ENCODE measurements at places on chromosomes 1 and 21.

- no peak for DNase-seq
These were observed 179.3 kb downstream of the VAV3 start for GRCh38 chr1:107785496-107786202.

GRCh38 chr1:201964261-201964660, 9.0 kb downstream of the TIMM17A start:
- DNase-seq = no peak

- DNase-seq = no peak
These were observed 43.1 kb upstream of the EXOSC10 start for GRCh38 chr1:11142618-11143391.

DNA sequence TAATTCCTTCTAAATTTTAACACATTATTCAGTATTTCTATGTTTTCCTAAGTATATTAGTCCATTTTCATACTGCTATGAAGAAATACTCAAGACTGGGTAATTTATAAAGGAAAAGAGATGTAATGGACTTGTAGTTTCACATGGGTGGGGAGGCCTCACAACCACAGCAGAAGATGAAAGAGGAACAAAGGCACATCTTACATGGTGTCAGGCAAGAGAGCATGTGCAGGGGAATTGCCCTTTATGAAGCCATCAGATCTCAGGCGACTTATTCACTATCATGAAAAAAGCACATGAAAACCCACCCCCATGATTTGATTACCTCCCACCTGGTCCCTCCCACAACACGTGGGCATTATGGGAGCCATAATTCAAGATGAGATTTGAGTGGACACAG, 15.6 kb downstream of the GBP5 start:
- DNase-seq = no peak

GRCh38 chr1:109466452-109467300, at the start of gene SYPL2:
Gene SYPL2, plus strand, starts transcription at chr1:109466546. Its CDS starts 298 bp downstream, at chr1:109466844.
- no peak for DNase-seq

- no peak for DNase-seq
These were observed 10.1 kb downstream of the CCDC27 start for GRCh38 chr1:3762151-3762872.

DNA sequence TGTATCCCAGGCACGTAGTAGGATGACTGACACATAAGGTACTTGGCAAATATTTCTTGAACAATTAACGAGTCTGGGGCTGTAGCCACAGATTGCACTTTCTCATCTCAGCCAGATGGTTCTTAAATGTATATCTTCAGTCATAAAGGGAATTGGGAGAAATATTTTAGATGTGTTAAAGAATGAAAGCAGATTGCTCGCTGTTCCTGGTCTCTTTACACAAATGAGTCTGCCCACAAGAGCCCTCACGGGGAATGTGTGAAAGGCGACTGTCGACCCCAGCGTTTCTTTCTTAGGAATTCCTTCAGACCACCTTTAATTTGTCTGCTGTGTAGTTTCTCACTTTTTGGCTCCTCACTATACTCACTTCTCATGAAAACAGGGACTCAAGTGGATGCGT, 725 bp downstream of the MT1HL1 start:
- no peak for DNase-seq

- DNase-seq = no peak
These were observed 14.0 kb upstream of the SLC9C2 start for GRCh38 chr1:173616859-173617258.

GRCh38 chr1:94992161-94992560, 65.3 kb upstream of the CNN3 start:
- no peak for DNase-seq

GRCh38 chr1:153959454-153959853, 1.0 kb upstream of the CRTC2 start:
- DNase-seq = no peak

- DNase-seq = no peak
These were observed 14.2 kb downstream of the BLACAT1 start for GRCh38 chr1:205441716-205442050.

GRCh38 chr1:199687321-199687720, 340.2 kb upstream of the NR5A2 start:
- DNase-seq = no peak

DNA sequence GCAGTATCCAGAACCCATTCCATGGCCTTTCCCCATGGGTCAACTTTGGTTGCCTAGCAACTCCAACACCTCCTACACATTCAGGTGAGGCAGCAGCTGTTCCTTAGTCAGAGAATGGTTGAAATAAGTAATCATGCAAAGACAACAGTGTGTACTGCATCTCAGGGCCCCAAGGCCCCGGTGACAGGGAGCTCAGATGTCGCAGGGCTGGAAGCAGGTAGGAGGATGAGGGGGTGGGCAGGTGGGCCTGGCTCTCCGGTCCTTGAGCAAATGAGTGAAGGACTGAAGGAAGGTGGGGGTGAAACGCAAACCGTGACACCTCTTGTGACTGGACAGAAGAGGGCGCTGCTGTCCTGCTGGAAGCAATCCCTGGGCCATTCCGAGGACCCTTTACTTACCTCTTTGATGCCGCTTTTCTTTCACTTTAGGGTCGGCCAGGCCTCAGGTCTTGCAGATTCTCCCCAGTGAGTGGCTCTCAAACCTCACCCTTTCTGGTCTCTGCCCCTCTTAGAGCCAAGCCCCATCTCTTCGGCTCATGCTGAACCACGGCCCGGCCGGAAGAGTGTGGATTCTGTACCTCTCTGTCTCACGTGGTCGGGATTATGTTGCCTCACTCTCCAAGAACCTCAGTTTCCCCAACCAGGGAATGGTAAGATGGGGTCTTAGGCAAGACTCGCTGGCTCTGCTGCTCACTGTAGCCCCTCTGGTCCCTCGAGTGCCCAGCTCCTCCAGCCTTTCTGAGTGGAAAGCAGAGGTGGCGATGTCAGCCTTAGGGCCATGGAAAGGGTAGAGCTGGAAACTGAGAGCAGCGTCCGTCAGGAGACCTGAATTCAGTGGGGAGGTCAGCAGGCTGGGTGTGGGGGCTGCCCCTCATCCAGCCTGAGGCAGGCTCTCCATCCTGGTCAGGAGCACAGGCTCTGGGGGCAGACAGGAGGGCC, 5.6 kb upstream of the KCNA10 start:
- peak; percentile 24 for DNase-seq

DNA sequence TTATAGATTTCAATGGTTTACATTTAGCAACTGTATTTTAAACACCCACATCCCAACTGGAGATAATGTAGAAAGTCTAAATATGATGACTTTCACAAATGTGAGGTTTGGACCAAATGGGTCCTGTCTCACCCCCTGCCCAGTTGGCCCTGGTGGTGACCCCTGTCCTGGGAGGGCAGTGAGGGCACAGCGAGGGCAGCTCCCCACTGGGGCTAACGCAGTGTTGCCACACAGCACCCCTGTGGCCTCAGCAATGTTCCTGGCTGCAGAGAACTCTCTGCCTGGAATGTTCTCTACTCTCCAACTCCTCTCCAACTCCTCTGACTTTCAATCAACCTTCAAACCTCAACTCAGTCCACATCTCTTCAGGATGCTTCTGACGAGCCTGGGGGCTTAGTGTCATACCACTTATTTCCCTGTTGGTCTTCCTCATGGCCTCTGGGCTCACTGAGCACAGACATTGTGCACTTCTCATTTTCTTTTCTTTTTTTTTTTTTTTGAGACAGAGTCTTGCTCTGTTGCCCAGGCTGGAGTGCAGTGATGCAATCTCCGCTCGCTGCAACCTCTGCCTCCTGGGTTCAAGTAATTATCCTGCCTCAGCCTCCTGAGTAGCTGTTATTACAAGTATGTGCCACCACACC, 25.8 kb downstream of the KCNA10 start:
- no peak for DNase-seq

DNA sequence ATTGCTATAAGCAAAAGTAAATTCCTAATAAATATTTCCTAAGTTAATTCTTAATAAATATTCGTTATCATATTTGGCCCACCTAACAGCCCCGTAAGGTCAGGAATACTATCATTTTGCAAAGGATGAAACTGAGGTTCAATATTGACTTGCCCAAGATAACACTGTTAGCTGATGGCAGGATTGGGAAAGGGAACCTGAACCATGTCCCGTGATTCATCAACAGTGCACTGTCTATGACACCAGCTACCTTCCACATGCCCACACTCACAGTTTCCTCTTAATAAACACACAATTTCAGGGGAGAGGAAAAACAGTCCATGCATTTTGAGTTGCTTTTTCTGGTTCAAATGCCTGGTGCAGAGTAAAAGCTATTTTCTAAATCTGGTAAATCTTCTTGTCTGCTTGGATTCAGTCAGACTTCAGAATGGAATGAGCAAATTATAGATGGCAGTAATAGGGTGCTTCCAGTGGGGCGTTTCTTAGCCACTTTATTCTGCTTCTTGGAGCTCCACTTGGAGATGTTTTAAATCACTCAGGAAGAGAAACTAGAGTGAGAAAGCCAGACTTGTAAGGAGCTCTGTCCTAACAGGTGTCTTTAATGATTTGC, 354.6 kb downstream of the PDE4B start:
- no peak for DNase-seq

- no peak for DNase-seq
These were observed 22.8 kb upstream of the C2CD2 start for GRCh38 chr21:41976611-41977010.

GRCh38 chr1:234699795-234700665, 90.1 kb upstream of the IRF2BP2 start:
- DNase-seq = no peak

DNA sequence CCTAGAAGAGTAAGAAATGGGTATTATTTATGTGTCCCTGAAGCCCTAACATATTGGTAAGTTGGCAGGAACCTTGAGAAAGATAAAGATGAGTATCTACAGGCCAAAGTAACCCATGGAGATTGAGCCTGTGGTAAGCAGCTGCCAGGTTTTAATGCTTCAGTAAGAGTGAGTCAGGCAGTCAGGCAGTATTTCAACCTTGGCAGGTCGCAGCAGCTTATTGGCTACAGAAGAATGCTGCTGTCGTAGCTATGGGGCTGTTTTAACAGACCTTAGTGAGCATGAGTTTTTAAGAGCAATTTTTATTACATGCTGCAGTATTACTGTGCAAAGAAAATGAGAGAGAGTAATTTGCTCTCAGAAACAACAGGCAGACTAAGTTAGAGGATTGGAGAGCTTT, 10.3 kb upstream of the SLC30A10 start:
- DNase-seq = no peak

DNA sequence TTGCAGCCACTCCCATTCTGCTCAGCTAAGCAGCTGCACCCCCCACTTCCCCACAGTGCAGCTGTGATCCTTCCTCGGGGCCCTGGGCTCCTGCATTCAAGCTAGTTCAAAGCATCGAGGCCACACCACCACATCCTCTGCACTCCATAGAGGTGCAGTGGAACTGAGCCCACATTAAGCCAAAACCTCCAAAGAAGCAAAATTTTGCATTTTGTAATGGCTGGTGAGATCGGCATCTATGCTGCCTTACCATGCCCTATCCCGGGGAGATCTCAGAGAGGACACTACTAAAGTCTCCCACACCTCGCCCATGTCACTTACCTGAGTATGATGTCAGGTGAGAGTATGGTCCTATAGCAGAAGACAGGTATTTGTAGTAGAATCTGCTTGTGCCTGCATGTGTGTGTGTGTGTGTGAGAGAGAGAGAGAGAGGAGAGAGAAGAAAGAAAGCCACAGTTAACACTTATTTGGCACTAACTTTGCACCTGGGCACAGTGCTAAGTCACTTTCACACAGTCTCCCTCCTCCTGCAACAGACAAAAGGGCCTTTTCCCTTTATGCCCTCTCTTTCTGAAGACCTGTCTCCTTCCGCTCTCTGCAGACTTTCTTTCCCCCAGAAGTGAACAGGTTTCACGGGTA, 89.8 kb downstream of the KIF14 start:
- DNase-seq = no peak

DNA sequence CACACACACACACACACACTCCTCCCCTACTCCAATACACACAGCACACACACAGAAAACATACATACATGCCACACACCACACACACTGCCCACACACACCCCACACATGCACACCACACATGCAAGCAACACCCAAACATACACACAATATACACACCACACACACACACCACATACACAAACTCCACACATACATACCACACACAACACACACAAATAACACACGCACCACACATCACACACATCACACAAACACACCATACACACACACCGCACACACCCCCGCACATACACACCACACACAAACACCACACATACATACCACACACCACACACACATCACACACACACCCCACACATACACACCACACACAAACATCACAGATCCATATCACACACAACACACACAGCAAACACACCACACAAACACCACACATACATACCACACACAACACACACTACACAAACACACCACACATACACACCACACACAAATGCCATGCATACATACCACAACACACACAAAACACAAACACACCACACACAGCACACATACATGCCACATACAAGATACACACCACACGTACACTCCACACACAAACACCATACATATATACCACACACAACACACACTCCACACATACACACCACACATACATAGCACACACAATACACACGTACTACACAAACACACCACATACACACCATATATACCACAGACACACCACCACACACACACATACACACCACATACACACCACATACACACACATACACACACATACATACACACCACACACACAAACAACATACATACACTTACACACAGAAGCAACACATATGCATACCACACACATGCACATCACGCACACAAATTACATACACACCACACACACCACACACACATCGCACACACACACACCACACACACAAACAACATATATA, 932 bp upstream of the RAB7B start:
- no peak for DNase-seq

DNA sequence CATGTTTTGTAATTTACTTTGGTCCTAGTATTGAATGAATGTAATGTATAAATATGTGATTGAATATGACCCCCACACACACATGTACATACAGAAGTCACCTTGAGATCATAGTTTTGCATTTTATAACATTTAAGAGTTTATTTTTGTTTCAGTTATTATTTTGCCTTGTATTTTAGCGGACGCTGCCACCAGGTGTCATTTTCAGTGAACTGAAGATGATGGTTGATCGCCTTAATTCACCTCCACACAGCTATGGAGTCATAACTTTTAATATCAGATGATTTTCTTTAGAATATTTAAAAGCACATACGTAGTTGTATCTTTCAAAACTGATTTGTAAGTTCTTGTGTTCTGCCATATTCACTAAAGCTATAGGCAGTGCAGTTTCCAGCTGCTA, 130.4 kb downstream of the DYRK1A start:
- no peak for DNase-seq

GRCh38 chr1:233655301-233655740, 41.4 kb downstream of the KCNK1 start:
- no peak for DNase-seq

GRCh38 chr1:60228041-60228491, 154.5 kb upstream of the C1orf87 start:
- DNase-seq = no peak

- no peak for DNase-seq
These were observed 3.2 kb downstream of the SLAMF6 start for GRCh38 chr1:160519642-160520435.
